ENCODE measurements at places on chromosomes 1 and 21.
A peak's percentile ranks its signal among the peaks of the same experiment; 100 is the strongest.

DNA sequence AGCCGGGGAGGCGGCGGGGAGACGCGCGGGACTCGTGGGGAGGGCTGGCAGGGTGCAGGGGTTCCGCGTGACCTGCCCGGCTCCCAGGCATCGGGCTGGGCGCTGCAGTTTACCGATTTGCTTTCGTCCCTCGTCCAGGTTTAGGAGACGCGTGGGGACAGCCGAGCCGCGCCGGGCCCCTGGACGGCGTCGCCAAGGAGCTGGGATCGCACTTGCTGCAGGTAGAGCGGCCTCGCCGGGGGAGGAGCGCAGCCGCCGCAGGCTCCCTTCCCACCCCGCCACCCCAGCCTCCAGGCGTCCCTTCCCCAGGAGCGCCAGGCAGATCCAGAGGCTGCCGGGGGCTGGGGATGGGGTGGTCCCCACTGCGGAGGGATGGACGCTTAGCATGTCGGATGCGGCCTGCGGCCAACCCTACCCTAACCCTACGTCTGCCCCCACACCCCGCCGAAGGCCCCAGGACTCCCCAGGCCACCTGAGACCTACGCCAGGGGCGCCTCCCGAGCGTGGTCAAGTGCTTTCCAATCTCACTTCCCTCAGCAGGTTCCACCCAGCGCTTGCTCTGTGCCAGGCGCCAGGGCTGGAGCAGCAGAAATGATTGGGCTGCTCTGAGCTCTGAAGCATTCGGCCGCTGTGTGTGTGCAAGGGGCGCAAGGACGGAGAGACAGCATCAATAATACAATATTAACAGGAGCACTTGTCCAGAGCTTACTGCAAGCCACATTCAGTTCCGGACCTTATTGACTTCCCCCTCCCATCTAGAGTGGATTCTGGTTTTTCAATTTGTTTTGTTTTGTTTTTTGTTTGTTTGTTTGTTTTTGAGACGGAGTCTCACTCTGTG is 10.3 kb downstream of the SIM2 start:
- DNase-seq, result no peak

- no peak for DNase-seq
These were observed 59.0 kb upstream of the EFHD2 start for GRCh38 chr1:15350551-15351200.

DNA sequence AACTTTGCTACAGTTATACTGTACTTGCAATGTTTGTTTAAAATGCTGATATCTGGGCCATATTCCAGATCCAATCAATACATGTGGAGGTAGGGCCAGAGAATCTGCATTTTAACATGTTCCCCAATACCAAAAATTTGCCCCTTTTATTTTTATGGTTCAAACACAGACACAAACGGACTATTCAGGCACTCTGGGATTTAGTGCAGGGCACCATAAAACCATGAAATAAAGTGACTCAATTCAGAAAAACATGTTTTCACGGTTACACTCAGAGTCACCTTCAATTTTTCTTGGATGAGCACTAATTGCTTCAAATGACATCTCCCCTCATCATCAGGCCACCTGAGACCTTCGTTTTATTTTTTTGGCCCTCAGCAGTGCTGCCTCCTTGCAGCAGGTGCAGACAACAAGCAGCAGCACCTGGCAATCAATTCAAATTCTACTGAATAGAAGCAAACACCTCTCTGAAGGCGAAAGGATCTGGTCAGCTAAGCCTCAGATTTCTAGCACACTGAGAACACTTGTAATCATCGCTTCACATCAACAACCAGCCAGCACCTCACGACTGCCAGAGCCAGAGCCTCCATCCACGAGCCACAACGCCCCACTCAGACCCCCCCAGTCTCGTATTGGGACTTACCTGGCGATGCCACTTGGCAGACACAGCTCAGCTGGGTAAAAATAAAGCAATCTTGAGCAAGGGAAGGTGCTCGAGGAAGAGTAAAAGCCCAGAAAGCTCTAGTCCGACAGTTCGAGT is 1.1 kb downstream of the ERO1B start:
- peak; percentile 35 for DNase-seq

DNA sequence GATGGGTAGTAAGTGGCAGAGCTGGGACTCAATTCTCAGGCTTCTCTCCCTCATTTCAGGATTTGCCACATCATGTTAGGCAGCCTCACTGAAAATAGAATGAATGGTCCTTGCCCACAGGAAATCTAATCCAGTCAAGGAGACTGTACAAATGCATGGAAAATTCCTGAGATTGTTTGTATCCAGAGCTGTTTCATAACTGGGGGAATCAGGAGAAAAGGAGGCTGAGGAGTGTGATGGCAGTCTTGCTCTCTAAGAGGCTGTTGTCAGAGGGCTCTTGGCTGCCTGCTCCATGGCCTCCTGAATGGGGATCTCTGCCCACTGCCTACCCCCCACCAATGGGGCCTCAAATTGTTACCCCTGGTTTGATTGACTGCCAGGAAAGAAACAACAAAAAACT is 141.9 kb upstream of the TNR start:
- no peak for DNase-seq

Data from central memory CD4-positive, alpha-beta T cell (primary cell).